Stimulated activated CD8-positive, alpha-beta memory T cell treated with anti-CD3 and anti-CD28 coated beads, Interleukin-4, amount 100 ng/mL, for 24 hours (primary cell): ENCODE measurements at places on chromosomes 7 and 10.

GRCh38 chr10:77493239-77493806, 144.3 kb downstream of the KCNMA1 start:
- DNase-seq = no peak

DNA sequence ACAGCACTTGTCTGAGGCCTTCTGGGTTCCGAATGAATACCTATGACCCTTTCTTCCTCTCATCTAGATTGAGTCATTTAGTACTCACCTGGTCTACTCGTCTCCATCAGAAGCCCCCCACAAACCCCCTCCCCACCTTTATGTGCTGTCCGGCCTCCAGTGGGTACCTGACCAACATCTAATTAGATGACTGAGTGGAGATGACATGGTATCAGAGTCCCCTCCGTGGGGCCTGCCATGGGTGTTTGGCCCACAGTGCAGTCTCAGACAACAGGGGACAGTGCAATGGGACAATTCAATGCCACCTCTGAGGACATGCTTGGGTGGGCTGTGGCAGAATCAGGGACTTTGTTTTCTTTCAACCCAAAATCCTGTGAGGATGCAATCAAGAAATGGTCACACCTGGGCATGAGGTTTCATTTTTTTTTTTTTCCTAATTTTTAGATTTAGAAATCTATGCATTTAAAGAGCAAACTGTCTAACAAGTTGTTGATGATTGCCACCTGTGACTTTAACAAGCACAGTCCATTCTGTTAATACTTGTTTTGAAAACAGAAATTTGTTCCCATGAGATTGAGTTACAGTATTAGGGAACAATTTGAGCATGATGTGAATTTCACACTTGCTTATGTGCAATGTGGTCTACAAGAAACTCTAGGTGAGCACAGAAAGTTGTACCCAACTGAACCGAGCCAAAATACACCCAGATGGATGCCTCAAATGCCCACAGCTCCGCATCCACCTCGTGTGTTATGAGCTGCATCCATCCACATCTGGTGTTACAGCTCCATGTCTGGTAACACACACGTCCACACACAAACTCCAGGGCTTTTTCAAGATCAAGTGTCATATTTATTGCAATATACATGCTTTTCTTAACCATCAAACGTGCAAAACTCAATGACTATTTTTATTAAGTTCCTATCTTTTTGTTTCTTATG, 27.5 kb downstream of the GPRIN2 start:
- DNase-seq = no peak

DNA sequence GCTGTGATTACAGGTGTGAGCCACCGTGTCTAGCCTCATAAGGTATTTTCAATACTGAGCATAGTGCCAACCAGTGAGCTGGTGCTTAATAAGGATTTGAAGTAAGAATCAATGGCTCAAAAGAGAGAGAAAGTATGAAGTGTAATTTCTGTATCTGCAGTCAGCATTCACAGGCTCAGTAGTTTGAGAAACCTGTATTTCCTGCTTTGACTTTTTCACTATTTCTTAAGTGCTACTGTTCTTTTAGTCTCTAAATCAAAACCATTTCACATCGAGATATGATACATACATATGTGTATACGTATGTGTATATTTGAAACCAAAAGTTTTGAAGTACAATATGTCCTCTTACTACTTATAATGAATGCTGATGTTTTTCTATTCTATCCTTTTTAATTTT, 189.9 kb downstream of the PPP1R9A start:
- no peak for DNase-seq

DNA sequence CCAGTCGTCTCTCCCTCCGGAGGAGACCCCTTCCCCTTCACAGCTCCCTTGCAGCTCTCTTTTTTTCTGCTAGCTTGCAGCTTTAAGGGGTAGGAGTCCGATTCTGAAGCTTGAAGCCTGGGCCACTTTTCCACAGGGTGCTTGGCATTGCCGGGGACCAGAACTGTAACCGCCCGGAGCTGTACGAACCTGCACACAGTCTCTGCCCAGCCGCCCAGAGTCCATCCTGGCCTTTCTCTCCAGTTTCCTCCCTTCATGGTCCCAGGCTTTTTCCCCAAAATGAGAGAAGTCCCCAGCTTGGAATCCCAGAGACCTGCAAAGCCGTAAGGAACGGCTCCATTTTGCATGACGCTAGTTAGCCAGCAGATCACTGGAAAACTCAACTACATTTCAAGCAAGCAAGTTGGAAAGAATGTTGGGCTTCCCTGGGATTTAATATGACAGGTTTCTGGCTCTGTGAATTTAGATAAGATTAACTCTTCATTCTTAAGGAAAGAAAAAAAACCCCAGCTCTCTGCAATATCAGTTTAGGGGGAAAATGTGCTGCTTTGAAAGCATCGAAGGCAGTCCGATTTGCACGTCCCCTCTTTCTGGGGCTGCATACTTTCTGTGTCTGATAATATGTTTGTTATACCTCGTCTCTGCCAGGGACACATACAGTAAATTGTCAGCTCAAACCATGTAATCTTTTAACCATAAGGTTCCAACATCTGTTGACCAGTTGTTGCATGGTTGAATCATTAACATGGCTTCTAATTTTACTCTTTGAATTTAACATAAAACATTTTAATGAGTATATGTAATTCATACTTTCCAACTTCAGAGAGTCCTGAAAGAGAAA, 190.0 kb upstream of the LYZL2 start:
- no peak for DNase-seq

GRCh38 chr7:100884736-100885439, 4.6 kb downstream of the UFSP1 start:
- DNase-seq = no peak

DNA sequence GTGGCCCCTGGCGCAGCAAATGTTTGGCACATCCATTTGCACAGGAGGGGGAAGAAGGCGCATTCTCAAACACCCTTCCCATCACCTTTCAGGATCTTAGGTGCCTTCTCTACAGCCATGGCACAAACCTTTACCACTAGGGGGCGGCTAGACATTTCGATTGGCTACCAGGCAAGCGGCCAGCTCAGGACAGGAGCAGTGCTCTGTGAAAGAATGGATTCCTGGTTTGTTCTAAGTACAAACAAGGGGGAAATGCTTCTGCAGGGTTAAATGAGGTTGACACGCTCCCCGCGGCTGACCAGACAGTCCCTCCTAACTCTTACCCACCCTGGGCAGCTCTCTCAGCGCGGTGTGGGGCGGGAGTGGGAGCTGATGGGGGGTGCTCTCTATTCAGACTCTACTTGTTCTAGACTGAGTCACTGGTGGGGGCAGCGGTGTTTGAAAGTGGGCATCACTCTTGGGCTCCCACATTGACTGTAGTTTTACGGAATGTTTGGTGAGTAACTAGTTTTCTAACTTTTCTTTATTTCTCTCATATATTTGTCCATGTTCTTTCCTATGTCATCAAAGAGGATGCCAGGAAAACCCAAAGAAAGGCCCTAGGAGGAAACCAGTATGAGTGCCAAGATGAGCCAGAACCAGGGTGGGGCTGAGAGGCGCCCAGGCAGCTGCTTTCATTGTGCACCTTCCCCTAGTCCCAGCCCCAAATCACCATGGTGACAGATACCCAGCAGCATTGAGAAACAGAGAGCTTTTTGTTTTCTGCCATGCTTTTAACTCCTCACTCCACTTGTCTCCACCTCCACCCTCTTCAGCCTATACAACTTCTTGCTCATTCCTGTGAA, 61.4 kb upstream of the GPR158 start:
- no peak for DNase-seq

GRCh38 chr10:110613341-110613995, 30.7 kb upstream of the RBM20 start:
- DNase-seq = no peak

DNA sequence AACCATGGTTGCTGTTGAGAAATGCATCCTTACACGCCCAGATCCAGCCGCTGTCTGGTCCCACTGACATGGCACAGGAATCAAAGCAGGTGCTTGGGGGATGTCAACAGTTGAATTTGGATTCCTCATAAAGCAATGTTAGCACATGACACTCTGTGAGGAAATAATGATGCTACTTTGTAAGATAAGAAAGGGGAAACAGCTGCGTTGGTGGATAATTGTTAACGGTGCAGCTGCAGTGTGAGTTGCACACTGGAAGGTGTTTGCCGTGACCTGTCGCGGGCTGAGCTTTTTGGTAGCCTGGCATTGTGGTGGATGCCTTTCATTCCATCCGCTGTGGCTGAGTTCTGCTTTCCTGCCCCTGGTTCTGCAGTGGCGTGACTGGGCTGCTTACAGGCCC, 113.9 kb downstream of the MGMT start:
- DNase-seq = no peak

DNA sequence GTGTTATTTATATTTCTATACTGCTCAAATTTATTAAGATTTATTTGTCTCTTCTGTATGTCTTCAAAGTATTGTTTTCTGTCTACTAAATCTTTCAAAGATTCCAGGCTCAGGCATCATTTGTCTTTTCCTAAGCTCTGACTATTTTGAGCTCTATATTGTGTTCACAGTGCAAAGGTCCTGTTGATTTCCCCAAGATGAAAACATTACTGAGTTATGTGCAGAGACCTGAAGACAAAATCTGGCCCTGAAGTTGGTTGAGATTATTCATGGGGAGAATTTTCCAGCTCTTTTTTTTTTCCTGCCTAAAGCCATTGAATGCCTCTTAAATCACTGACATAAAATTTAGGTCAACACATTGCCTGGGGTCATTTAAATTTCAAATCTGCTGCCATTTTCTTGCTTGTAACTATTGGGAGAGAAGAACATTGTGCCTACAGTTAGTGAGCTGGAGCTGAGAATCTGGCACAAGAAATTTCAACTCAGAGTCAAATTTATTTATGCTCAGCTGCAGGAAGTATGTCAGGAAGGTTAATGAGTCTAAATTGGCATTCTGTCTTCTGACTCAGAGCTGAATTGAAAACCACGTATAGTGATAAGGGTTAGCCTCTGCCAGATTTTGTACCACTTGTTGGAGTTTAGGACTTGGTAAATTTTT, 31.6 kb downstream of the CSTF2T start:
- DNase-seq = no peak

DNA sequence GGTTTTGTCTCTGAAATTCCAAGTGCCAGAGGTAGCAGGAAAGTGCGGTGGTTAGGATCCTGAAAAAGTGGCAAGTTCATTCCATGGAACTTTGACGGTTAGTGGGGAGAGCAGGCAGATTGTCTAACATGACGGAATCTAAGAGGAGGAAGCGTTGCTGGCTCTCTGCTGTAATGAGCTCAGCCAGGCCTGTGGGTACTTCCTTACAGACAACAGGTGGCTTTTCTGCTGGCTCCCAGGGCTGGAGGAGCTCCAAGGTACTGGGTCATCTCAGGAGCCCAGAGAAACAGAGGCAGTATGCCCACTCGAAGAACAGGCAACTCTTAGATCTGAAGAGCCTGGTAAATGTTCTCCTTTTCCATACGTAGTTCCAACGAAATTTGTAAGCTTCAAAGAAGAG, 3.1 kb upstream of the AIFM2 start:
- DNase-seq = no peak

DNA sequence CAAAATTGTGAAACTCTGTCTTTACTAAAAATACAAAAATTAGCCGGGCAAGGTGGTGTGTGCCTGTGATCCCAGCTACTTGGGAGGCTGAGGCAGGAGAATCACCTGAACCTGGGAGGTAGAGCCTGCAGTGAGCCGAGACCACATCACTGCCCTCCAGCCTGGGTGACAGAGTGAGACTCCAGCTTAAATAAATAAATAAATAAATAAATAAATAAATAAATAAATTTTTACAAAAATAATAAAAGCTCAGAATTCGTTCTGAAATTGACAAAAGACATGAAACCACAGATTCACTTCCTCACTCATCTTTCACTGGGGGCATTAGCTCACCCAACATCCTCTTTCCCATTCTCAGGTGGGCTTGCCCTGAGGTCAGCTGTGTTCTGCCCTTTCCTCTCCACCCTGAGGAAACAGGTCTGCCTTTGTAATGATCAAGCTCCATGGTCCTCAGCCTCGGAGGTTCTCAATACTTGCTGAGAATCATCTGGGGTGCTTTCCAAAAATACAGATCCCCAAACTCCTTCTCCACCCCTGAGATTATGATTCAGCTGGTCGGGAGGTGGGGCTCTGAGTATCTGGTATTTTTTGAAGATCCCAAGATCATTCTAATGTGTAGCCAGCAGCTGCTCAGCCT, 29.2 kb upstream of the APBB1IP start:
- no peak for DNase-seq
